Activated CD4-positive, alpha-beta T cell treated with anti-CD3 and anti-CD28 coated beads, Interleukin-2, Interleukin-6, amounts not matched to agents 100 ng/mL and 50 ng/mL, durations not matched to agents 16 hours and 8 hours (primary cell): ENCODE measurements at places on chromosomes 2 and 18.

DNA sequence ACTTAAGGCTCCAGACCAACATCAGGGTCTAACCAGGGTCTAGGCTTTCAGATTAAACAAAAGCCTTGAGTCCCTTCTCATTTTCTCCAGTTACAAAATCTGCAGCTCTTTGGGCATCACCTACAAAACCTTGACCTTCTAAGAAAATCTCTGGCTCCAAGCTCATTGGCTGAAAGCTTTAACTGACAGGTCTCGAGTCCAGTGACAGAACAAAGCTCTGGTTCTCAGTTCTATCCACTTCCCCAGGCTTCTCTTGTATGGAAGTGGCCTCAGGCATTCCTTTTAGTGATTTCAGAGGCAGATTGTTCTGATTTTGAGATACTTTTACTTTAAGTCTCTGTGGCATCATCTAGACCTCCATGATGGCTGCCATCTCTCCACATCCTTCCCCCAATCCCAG lies 11.3 kb downstream of the SIX2 start:
- no peak for DNase-seq

GRCh38 chr2:231557571-231558217 lies 27.4 kb upstream of the NMUR1 start:
- peak; percentile 82 for DNase-seq

DNA sequence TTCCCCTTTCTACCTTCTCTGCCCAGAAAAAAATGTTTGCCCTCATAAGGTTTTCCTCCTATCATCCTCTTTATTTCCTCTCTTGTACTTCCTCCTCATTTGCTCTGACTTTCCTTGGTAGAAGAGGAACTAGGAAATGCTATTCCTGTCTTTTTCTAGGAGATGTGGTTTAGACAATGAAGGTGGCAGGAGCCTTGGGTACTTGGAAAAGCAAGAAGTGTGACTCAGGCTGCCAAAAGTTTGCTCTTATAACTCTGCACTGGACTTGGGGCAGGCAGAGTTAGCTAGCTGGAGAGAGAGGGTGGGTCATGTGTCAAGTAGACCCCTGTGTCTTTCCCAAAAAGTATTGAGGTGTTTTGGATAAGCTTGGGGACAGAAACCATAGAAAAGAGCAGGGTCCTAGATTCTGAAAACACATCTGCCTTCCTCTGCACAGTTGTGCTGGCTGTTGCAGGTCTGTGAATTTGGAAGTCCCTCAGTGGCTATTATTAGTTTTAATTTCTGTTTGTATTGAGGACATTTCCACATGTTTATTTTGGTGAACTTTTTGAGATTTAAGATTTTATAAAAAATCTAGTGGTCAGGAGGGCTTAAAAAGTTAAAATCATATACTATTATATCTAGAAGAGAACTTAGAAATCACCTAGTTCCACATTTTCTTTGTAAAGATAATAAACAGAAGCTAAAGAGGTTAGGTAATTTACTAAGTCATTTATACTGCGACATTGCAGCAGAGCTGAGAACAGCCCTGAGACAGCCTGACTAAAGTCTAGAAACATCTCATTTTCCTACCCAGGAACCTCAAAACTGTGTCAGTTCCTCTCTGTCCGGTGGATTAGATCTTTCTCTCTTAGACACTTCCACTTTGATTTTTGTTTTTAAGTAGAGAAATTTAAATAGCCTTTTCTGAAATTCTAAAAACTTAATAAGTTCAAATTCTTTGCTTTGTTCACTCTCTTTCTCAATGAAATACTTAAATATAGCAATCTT lies 16.0 kb downstream of the INSIG2 start:
- DNase-seq, result peak; percentile 57

DNA sequence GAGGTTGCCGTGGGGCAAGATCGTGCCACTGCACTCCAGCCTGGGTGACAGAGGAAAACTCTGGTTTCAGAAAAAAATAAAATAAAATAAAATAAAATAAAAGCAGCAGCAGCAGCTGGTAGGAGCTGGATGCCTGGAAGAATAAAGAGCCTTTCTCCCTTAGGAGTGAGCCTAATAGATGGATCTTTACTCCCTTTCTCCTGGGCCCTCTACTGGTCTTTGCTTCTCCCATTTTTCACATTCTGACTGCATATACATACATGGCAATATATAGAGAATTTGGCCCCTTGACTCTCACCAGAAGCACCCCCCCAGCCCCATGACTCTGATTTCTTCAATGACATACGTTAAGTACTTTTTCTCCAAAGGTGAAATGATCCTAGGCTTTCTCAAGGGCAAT lies 9.8 kb upstream of the MALT1 start:
- no peak for DNase-seq

DNA sequence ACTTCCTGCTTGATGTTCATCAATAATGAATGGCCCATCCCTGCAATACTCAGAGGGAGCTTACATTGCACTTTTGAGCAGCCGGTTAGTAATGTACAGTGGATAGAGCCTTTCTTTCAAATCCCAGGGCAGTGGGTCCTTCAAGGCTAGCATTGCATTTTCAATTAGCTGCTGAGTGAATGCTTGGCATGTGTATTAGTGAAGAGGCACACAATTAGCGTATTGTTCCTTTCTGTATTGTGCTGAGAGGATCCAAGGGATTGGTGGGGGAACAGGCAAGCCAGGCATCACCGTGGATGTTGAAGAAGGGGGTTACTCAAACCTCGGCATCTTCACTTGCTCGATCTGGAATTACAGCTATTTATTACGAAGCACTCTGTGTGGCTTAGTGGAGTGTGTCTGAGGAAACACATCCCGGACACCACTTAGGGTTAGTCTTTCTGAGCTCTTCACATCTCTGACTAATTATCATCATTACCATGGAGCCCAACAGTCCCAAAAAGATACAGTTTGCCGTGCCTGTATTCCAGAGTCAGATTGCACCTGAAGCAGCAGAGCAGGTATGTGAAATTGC lies at the start of gene PPP1R1C:
TSS of gene PPP1R1C (plus strand) at position 222 of the 574 bp plus-strand sequence. CDS start at position 480, 258 bp downstream.
- DNase-seq, result no peak

DNA sequence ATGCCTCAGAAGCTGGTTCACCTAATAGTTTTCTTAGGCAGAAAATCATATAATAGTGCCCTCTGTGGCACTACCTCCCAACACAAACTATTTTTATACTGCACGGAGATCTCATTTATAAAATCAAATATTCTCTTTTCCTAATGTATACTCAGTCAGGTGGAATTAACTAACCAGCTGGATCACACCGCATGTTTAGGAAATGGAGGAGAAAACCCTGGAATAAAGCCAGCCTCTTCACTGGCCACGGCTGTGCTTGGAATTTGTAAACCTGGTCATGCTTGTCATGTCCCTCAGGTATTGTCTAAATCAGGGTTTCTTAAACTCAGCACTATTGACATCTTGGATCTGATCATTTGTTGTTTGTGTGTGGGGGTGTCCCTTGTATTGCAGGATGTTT lies 85.6 kb downstream of the DOCK10 start:
- DNase-seq, result no peak

DNA sequence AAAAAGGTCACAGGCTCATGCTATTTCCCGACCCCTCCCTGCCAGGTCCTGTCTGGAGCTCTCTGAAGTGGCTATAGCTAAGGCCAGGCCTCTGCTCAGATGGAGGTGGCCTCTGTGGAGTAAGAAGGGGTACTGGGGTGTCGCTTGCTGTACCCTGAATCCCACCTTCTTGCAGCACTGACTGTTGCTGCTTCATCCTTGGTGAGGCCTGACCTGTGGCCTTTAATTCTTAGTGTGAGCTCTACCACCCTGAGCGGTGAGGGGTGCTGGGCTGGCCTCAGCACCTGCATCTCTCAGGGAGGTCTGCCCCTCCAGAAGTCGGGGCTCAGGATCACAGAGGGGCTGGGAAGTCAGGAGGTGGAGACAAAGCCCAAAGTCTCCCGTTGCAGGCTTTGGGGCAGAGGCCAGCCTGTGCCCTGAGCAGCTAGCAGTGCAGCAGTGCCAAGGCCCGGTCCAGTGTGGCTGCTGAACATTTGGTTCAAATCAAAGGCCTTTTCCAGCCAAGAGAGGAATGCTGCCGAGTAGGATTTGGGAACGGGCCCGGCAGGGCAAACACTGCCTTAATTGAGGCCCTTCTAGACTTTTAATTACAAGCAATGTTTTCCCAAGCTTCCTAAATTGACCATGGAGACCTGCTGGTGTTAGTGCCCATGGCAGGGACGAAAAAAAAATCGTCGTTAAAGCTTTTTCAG lies 133.5 kb upstream of the HAAO start:
- DNase-seq, result no peak

DNA sequence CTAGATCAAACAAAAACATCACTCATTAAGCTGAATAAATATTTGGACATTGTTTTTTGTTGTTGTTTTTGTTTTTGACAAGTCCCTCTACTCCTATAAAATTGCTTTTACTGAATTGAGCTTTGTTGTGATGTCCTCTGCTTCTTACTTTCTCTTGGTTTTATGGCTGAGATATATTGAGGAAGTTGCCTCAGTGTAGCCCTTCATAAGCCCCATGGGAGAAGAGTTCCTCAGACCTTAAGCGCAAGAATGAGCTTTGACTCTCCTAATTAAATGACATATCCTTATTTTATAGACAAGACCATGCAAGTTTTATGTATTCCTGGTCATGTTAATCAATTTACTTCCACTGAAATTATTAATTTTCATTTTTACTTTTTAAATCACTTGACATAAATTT lies 54.9 kb downstream of the CERKL start:
- DNase-seq, result no peak

GRCh38 chr2:26438926-26439325 lies 37.2 kb downstream of the DRC1 start:
- DNase-seq, result no peak

DNA sequence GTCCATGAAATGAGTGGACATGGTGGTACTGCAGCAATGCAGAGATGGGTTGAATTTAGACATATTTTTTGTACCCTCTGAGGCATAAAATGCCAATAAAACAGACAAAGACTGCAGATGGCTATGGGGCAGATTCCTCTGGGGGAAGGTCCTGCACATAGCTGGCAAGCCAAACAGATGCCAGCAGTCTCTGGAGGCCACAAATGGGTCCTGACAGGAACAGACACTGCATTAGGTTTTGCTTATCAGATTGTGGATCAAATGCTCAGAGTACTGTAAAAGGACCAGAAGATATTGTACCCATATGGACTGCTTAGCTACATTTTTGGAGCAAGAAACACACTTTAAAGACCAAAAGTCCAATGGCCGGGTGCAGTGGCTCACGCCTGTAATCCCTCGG lies 40.9 kb upstream of the ORC2 start:
- no peak for DNase-seq

DNA sequence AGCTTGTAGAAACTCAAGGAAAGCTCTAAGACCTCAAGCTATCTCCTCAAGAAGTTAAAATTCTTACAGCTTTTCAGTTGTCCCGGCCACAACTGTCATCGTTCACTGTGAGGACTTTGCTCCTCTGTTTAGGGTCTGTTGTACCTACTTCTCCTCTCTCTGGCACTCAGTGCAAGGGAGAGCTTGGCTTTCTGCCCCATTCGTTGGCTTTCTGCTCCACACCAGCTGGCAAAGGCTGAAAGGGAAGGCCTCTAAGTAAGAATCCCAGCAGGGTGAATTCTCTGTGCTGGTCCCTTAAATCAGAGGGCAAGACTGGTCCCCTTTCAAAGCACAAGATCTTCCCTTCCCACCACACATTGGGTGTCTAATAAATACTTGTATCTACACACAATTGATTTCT lies 17.3 kb downstream of the ZBTB7C start:
- DNase-seq, result no peak

- DNase-seq, result no peak
Observed at GRCh38 chr2:152464851-152465470, 130.0 kb downstream of the FMNL2 start.

GRCh38 chr2:25697559-25698341 lies 24.4 kb upstream of the DTNB start:
- no peak for DNase-seq

DNA sequence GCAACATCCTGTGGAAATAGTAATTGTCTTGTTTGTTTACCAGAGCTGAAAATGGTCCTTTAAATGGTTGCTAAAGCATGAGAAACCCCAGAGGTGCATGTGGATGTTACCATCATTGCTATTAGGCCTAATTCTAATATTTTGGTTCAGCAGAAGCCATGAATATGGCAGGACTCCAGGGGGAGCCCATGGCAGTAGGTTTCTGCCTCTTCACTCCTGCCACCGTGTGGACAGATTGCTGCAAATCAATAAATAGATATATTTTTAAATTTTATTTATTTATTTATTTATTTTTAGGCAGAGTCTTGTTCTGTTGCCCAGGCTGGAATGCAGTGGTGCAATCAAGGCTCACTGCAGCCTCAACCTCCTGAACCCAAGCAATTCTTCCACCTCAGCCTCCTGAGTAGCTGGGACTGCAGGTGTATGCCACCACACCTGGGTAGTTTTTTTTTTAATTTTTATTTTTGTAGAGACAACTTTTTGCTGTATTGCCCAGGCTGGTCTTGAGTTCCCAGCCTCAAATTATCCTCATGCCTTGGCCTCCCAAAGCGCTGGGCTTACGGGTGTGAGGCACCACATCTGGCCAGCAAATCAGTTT lies 54.9 kb upstream of the CAPN13 start:
- peak; percentile 57 for DNase-seq

GRCh38 chr18:7259475-7259874 lies 28.6 kb downstream of the LRRC30 start:
- no peak for DNase-seq

DNA sequence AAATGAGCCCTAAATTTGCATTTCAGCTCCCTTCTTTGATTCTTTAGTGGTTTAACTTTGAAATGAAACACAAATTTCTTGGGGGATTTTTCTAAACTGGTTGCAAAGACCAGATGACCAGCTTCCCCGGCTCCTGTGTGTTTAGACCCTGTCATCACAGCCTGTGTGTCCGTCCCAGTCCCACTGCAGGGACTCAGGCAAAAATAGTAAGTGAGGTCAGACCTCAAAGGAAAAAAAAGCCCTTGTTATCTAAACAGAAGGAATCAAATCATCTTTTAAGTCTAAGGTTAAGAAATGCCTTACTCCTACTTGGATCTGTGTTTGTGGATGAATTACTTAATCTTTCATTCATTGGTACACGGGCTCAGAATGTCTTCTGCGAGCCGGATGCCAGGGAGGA lies 423.7 kb downstream of the LPIN1 start:
- no peak for DNase-seq

DNA sequence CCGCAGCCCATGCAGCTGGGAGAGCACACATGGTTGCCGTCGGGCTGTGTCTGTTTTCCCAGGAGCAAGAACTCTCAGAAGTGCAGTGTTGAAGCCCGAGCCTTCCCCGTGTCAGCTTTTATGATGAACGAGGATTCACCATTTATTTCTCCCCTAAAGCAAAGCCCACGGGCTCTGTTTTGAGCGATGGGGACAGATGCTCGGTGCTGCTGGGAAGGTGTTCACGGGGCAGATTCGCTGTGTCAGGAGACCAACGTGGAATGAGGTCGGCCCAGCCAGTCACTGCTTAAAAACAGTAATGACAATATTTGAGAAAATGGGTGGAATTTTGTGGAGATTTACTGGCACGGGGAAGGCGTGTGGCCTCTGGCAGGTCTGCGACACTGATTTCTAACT lies 43.9 kb downstream of the NFATC1 start:
- DNase-seq, result no peak

- DNase-seq, result peak; percentile 59
Observed at GRCh38 chr2:46297546-46298271, 502 bp downstream of the EPAS1 start.

DNA sequence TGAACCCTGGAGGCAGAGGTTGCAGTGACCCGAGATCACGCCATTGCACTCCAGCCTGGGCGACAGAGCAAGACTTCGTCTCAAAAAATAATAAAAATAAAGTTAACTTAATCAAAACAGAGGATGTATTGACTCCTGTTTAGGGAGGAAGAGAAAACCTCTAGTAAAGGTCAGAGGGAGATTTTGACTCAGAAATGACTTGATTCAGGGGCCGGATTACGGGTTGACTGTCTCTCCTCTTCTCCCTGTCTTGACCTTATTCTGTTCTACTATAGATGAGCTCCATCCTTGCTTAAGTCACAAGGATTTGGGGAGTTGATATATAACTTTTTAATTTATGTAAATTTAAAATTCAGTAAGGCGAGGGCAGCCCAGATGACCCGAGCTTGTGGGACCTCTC lies 71.0 kb downstream of the COX7A2L start:
- DNase-seq, result no peak
